ENCODE measurements at places on chromosomes 3 and 15.

GRCh38 chr3:21750831-21751391 lies at the start of gene ZNF385D:
TSS of gene ZNF385D (minus strand) at chr3:21751210. CDS start at chr3:21750916, 294 bp downstream.
- DNase-seq: peak; percentile 84

- DNase-seq: no peak
Observed at GRCh38 chr15:101244889-101245668, 6.8 kb downstream of the CHSY1 start.

- no peak for DNase-seq
Observed at GRCh38 chr3:121942116-121942786, 48.0 kb downstream of the SLC15A2 start.

DNA sequence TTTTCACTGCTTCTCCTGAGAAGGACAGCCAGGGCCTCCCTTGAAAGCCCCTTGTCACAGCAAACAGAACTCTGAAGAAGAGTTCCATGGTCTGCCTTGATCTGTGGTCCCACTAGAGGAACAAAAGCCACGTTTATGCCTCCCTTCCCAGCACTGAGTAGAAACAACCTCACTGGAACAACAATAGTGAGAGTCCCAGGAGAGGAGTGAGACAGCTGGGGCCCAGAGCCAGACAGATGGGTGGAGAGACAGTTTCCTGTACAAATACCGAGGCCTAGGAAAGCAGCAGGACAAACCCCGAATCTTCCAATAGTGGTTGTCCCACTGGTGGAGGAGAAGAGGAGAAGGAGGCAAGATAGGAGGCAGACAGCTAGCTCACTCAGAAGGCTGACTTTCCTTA lies 106.1 kb downstream of the WDR76 start:
- DNase-seq: no peak

GRCh38 chr3:74814181-74814580 lies 199.7 kb upstream of the CNTN3 start:
- DNase-seq: no peak

DNA sequence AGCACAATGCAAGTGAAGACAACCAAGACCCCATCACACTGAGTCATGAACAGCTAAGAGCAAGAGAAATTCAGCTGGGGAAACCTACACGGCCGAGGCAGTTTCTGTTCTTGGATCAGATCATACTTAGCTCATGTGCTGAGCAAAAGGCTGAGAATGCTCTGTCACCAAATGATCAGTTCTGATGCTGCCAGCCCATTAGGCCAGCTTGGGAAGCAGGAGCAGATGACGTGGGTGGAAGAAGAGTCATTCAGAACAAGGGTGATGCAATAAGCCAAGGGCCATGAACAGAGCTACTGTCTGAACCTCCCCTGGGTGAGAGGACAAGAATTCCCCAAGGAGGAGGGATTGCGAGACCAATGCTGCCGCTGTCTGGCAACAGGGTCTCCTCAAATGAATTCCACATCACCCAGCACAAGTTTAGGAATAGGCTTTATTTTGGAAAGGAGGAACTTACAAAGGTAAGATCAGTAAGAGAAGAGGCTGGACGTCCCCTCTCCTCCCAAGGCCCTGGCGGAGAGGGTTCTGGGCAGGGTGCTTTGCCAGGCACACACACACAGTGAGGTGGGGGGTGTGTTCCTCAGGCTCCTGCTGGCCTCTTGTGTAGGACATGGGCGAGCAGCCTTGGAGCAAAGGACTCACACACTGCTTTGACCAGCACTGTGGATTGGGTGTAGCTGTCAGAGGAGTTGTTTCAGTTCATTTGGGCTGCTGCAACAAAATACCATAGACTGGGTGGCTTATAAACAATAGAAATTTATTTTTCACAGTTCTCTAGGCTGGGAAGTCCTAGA lies 65.6 kb upstream of the CTXND1 start:
- no peak for DNase-seq

GRCh38 chr3:33808559-33808958 lies 10.1 kb downstream of the PDCD6IP start:
- DNase-seq: no peak

DNA sequence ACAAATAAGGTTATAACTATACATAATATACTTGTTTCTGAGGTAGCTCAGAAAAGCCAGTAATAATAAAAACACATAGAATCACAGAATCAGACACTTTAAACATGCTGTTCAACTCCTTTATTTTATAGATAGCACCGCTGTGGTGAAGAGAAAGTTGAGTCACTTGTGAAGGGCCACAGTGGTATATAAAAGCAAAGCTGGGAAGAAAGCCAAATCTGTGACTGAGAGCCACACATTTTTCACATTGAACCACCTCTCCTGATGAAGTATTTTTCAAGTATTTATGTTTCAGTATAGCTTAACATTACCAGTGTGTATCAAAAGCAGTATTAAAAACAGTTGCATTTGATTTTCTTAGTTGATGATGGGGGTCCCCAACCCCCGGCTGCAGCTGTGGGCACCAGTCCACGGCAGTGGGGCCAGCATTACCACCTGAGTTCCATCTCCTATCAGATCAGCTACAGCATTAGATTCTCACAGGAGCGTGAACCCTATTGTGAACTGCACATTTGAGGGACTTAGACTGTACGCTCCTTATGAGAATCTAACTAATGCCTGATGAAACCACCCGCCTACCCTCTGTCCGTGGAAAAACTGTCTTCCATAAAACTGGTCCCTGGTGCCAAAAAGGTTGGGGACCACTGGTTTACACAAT lies 46.2 kb downstream of the TBL1XR1 start:
- no peak for DNase-seq

- DNase-seq: no peak
Observed at GRCh38 chr3:182905623-182906022, 74.7 kb downstream of the DCUN1D1 start.

- no peak for DNase-seq
Observed at GRCh38 chr3:146914409-146914808, 309.3 kb upstream of the PLSCR5 start.

GRCh38 chr3:130242850-130243569 lies 102.5 kb upstream of the COL6A5 start:
- DNase-seq: no peak

DNA sequence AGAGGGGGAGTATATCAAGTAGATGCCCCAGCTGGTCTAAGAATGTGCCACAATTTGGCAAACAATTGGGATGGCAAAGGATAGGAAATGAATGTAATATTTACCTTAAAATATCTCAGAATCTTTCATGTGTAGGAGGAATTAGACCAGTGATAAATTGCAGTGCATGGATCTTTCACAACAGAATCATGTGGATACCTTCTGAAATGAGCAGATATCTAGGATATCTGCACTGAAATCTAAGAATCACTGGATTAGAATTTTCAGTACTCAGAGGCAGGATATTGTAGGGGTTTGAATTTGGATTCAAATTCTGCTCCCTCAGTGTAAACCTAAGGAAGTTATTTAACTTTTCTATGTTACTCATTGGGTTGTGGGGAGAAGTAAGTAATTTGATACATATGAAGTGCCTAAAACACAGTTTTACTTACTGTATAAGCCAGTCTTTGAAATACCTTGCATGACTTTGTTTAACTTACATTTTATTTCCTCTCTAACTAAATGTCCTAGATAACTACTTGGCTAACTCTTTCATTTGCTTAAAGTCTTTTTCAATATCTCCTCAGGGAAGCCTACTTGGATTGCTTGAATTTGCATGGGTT lies 8.8 kb downstream of the IL1RAP start:
- DNase-seq: no peak

- DNase-seq: peak; percentile 42
Observed at GRCh38 chr3:127170814-127171213, 22.1 kb upstream of the PRR23E start.

DNA sequence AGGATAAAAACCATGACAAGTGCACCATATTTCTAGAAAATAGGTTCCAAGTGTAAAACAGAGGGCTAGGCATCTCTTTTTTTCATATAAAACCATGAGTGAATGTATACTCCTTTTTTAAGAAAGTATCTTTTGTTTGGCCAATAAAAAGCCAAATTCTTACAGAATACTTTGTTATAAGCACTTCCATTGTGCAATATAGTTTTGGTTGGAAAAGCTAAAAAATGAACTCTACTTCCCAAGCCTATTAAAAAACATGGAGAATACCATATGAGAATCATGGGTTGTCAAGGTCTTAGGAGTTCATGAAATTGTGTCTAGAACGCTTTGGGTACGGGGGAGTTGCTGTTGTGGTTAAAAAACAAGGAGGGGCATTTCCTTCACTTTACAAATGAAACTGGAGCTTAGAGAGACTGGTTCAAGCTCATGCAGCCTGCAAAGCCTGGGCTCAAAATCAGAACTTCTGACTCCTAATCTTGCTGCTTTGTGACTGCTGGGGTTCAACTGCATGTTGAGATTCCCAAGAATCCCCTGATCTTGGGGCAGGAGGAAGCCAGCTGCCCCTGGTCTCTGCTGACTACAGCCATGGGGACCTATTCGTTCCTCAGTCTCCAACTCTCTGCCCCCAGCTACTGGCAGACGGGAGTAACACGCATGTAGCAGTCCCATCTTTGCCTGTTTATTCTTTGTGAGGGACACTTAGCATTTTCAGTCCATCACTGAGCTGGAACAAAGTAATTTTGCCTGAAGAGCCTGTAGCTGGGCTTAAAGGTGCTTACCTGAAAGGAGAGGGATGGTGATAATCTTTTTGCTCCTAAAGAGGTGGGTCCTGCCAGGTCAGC lies 229.1 kb downstream of the CHST2 start:
- no peak for DNase-seq

DNA sequence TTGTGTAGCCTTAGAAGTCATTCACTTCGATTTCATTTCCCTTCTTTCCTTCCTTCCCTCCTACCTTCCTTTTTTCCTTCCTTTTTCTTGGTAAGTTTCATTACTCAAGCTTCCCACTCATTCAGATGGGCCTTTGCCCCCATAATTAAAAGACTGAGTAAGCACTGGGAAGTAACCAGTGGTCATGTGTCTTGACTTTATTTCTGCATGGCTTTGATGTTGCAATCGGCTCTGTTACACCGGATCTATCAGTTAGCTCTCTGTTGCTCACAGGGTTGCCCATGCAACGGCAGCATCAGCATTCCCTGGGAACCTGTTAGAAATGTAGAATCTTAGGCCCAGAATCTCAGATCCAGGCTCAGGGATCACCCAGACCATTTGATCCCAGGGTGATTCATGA lies 25.6 kb upstream of the LARS2 start:
- DNase-seq: no peak

DNA sequence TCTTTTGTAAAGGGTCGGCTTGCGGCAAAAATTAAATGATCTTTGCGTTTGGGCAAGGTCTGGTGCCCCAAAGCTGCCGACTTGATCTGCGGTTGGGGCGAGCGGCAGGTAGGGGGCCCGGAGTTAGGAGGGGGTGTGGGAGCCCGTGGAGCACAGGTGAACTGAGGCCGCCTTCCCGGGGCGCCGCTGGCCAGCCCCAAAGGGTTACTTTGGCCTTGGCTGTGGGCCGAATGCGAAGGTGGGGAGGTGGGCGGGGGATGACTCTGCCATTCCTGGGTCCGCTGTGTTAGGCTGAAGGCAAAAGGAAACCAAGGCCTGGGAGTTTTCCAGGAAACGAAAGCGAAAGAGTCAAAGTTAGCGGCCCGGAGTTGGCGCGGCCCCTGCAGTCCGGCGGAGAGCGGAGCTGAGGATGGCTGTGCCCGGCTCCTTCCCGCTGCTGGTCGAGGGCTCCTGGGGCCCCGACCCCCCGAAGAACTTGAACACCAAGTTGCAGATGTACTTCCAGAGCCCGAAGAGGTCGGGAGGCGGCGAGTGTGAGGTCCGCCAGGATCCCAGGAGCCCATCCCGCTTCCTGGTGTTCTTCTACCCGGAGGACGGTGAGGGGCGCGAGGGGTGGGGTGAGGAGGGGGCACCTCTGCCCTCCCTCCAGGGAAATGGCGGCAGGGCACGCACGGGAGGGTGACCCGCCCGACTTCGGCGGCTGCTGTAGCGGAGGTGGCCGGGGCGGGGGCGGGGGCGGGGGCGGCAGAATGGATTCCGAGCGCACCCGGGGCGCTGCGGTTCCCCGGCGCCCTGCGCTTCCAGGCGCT lies at the start of gene PARP14:
Gene PARP14, plus strand, starts transcription at position 365 of the 809 bp plus-strand sequence. Its CDS starts 45 bp downstream, at position 410.
- peak; percentile 50 for DNase-seq

DNA sequence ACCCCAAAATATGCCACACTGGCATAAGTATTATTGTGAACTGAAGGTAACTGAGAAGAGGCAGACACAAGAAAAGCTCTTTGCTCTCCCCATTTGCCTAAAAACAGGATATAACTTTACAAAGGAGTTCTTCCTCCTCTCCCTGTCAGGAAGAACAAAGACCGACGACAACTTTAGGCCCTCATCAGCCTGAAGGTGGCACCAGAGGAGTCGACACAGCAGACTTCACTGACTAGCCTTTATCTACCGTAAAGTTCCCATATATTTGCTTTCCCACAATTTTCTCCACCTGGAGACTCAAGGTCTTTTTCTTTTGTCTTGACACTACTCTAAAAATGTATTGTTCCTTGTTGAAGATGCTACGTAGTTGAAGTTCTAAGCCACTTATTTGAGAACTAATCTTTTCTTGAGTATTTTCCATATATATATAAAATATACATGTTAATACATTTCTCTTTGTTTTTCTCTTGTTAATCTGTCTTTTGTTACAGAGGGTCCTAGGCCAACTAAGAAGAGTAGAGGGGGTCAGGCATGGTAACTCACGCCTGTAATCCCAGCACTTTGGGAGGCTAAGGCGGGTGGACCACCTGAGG lies 16.2 kb upstream of the XIRP1 start:
- DNase-seq: peak; percentile 39

DNA sequence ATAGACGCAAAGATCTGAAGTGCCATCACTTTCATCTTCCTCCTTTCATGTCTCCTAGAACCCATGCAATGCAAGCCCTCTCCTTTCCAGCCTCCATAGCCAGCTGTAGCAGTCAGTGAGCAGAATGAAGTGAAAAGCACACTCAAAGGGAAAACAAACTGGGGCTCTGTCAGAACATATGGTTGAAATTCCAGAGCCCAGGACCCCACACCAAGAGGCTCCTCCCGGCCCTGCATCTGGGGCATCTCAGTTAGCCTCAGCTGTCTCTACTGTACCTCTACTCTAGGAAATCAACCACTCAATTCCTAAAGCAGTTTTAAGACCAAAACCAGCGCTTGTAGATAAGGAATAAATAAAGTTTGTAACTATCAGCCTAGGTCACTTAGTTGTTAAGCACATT lies 73.8 kb upstream of the P3H2 start:
- DNase-seq: no peak

DNA sequence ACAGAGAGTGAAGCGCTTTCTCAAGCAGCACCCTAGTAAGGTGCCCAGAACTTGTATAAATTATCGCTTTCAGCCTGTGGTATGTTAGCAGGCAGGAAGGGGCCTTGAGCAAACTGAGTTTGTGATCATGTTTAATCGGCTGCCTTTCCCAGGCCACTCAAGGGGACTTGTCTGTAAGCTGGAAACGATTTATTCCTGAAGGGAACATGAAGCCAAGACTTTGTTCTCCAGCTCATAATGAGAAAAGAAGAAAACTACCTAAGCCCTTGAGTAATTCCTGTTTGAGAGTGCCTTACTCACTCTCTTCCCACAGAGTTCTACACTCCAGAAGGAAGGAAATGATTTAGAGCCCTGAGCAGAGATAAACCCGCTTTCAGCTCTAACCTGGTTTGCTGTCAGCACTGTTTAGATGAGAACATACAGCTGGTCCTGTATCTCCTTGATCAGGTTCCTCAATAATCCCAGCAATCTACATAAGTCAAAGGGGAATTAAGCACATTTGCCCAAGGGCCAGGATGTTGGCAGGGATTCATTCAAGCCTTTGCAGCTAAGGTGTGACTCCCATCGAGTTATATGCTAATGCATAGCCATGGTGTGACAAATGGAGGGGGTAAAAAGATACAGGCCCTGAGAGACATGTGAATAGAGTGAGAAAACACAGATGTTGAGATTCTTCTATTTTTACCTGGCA lies 187.7 kb upstream of the SLC24A5 start:
- DNase-seq: no peak

All from nephron progenitor cell (in vitro differentiated cells).